ENCODE measurements at places on chromosomes 13 and 19.

GRCh38 chr13:49584771-49585182, 581 bp downstream of the RCBTB1 start:
- no peak for DNase-seq

GRCh38 chr13:95083758-95084157, 217.5 kb downstream of the ABCC4 start:
- DNase-seq = peak; percentile 28

GRCh38 chr13:110506396-110506795, 55.1 kb downstream of the RAB20 start:
- no peak for DNase-seq

GRCh38 chr13:84439108-84439507, 556.8 kb upstream of the SLITRK1 start:
- peak; percentile 34 for DNase-seq

DNA sequence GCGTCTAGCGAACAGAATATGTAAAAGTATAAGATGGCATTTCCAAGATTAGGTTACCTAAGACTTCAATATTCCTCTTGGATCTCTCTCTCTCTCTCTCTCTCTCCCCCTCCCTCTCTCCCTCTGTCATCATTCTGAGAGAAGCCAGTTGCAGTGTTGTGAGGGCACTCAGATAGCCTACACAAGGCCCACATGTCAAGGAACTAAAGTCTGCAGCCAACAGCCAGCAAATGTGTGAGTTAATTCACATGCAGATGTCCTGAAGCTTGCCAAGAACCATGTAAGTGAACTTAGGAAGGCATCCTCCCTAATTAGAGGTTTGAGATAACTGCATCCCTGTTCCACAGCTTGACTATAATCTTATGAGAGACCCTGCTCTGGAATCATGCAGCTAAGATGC, 822.9 kb upstream of the PRR20A start:
- no peak for DNase-seq

DNA sequence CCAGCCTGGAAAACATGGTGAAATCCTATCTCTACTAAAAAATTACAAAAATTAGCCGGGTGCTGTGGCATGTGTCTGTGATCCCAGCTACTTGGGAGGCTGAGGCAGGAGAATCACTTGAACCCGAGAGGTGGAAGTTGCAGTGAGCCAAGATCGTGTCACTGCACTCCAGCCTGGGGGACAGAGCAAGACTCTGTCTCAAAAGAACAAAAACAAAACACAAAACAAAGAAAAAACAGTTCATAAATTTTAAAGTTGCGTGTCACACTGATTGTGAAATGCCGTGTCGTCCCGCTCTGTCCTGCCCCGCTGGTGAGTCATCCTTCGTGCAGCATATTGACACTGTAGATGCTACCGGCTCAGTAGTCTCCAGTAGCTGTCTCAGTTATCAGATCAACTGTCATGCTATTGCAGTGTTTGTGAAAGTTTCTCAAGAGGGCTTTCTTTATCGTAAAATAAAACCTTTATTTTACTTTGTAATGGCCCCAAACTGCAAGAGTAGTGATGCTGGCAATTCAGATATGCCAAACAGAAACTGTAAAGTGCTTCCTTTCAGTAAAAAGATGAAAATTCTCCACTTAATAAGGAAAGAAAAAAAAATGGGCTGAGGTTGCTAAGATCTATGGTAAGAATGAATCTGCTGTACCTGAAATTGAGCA, 36.4 kb upstream of the IGFL1 start:
- peak; percentile 49 for DNase-seq

DNA sequence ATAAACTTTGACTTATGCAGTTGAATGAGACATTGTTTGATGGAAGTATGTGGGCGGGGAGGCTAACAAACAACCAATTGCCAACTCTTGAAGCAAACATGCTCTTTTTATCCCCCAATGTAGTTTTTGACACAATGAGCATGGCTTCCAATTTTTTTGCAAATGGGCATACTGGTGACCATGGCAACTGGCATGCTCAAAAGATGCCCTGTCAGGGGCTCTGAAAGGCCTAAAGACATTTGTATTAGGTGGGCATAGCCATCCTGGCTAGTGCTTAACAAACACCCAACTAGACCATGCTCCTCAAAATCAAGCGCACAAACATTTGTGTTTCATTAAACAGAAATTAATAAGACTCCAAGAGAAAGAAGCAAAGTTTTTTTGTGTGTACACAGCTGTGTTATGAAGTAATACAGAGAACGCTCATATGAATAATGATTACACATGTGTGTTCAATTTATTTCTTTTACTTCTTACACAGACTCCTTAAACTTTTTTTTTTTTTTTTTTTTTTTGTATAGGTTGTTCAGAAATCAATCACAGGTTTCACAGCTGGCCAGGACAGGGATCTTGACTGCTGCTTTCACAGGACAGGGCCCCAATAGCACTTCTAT, 95.6 kb downstream of the DLEU7 start:
- DNase-seq = no peak

- no peak for DNase-seq
Measured at GRCh38 chr13:66414066-66414800, 815.9 kb downstream of the PCDH9 start.

- no peak for DNase-seq
Measured at GRCh38 chr19:12034198-12034597, 1.3 kb downstream of the ZNF433 start.

DNA sequence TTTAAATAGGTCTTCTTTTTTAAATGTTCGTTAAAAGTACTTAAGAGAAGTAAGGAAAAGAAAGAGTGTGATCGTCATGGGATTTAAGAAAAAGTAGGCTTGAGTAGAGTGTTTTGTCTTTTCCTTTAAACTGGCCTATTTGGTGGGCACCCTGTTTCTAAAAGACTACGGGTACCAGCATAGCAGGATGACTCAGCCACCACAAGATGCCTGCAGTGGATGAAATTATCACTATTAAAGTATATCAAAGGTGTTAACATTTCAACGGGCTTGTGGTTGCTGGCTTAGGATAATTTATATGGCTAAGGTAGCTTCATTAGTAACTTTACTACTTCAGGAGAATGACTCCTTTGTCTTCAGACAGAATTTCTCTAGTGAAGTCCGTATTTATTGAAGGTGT, 112.6 kb downstream of the STARD13 start:
- DNase-seq = no peak

DNA sequence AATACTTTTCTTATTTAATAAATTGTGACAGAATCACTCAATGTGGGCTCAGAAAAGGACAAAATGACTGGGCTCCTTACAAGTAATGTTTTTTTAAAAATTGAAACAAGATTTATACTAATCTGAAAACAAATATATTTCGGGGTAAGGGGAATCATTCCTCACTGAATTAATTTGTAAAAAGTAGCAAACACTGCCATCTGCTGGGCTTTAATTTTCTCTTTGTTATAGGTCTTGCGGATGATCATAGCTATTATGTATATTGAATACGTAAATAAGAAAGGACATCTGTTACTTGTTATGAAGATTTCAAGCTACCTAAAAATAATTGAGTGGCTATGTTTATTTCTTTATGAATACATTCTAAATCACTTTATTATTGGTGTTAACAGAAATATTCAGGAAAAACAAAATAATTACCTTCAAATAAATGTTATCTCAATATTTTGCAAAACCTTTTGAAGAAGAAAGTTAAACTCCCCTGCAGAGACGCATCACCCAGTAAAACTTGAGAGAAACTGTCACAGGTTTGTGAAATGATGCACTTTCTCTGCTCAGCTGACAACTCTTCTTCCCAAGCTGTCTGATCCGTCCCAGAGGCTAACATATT, 17.8 kb upstream of the ENOX1 start:
- peak; percentile 54 for DNase-seq

GRCh38 chr19:13430790-13431582, 75.3 kb downstream of the CACNA1A start:
- DNase-seq = peak; percentile 22

- no peak for DNase-seq
Measured at GRCh38 chr19:42154471-42155323, 22.5 kb upstream of the POU2F2 start.

DNA sequence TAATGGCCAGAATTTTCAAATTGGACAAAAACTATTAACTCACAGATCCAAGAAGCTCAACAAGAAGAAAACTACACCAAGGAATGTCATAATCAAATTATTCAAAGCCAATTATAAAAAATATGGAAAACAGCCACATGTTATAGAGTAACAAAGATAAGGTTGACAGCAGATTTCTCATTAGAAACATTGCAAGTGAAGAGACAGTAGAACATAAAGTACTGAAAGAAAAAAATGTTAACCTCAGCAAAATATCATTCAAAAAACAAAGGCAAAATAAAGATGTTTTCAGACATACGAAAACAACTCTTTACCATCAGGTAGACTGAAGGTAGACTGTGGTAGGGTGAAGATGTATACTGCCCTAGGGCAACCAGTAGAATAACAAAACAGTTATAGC, 83.4 kb downstream of the KCNRG start:
- no peak for DNase-seq

GRCh38 chr13:42322806-42323205, 50.9 kb downstream of the AKAP11 start:
- no peak for DNase-seq

- DNase-seq = no peak
Measured at GRCh38 chr19:49470615-49470978, 3.4 kb upstream of the FLT3LG start.

GRCh38 chr13:52739468-52740071, at the start of gene CNMD:
TSS of gene CNMD (minus strand) at chr13:52739820. CDS start at chr13:52739701, 119 bp downstream.
- DNase-seq = no peak

GRCh38 chr13:87057807-87058520, 613.2 kb upstream of the SLITRK5 start:
- no peak for DNase-seq
